ENCODE measurements at places on chromosomes 1 and 21.

- DNase-seq: peak; percentile 40
These were observed 7.0 kb upstream of the C1orf174 start for GRCh38 chr1:3907031-3907534.

DNA sequence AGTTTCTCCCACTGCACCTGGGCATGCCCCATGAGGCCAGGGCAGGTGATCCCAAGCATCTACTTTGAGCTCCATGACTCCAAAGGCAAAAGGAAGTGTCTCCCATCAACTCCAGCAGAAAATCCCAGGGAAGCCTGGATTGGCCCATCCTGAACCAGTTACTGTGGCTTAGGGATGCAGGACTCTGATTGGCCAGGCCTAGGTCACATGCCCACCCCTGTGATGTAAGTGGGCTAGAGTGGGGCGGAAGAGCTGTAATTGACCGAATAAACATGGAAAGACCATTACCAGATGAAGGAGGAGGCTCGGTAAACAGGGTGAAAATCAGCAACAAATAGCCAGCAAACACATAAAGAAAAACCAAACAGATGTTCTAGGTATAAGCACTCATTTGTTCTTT lies 45.2 kb downstream of the MATN1 start:
- DNase-seq: no peak

- peak; percentile 51 for DNase-seq
These were observed 121.4 kb downstream of the PLXNA2 start for GRCh38 chr1:208122612-208123358.

- no peak for DNase-seq
These were observed 1.5 kb upstream of the KIF17 start for GRCh38 chr1:20719261-20719660.

- DNase-seq: no peak
These were observed 7.2 kb downstream of the AGMAT start for GRCh38 chr1:15577691-15578090.

GRCh38 chr1:18100491-18101063 lies 7.0 kb upstream of the IGSF21 start:
- peak; percentile 75 for DNase-seq

DNA sequence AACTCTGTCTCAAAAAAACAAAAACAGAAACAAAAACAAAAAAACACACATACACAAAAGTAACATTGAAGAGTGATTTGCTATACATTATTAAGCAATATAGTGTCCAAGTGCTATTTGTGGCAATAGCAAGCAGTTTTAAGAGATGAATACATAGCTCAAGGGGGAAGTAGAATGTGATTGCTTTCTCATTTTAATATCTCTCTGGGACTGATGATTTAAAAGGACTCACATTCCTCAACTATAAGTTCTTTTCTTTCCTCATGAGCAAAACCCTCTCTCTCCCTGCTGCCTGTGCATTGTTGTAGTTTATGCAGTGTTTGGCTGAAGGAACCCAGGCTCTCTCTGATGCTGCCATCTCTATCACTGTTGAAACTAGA lies 47.0 kb upstream of the CSF1 start:
- peak; percentile 45 for DNase-seq
